Umbilical cord (tissue), 2 donors: ENCODE measurements at places on chromosomes 1 and 21.
A peak's percentile ranks its signal among the peaks of the same experiment; 100 is the strongest.

- DNase-seq: peak; percentile 19
Measured at GRCh38 chr1:34590211-34590623, 164.6 kb upstream of the GJB5 start.

DNA sequence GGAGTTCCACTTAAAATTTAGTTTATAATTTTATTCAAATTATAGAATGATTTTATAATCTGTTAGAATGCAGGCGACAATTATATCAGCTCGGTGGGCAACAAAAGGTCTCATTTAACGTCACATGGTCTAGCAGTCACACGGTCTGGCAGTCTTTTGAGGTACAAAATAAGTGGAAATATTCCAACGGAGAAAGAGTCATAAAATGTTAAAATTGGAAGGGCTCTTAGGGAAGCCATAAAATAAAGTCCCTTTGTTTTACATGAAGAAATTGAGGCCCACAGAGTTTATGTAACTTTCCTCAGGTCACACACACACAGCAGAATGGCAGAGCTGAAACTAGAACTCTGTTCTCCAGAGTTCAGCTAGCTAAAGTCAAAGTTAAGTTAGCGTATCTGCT lies 84.4 kb upstream of the QSOX1 start:
- DNase-seq: no peak

DNA sequence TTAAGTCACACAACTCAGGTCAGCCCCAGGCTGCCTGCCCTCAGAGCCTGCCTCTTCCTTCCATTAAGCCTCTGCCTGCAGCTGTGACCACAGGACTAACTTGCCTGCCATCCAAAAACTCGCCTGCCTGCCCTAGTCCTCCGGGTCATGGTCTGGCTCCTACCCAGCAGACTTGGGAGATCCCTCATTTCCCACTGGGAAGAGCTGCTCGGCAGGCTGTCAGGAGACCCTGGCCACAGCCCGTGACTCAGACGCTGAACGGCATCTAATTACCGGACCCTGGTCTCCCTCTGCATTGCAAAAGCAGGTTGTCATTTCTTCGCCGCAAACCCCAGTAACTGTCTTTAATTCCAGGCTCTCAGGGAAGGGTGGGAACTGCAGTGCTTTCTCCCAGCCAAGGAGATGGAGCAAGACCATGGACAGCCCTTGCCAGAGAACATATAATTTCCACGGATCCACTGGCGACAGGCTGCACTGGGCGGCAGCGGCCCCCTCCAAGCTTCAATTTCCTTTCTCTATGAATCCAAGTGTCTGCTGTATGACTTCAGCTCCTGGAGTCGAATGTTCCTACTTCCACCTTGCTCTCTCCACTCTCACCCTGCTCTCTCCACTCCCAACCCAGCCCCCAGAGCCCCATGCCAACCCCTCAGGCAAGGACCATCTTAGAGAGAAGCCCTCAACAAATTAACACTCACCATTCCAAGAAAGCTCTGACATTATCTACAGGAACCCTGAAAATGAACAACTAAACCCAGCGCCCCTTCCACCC lies 20.4 kb downstream of the OLFML2B start:
- peak; percentile 14 for DNase-seq

- DNase-seq: no peak
Measured at GRCh38 chr1:248890549-248891498, 15.2 kb upstream of the PGBD2 start.

- DNase-seq: no peak
Measured at GRCh38 chr1:59345221-59345620, 48.3 kb downstream of the FGGY start.

DNA sequence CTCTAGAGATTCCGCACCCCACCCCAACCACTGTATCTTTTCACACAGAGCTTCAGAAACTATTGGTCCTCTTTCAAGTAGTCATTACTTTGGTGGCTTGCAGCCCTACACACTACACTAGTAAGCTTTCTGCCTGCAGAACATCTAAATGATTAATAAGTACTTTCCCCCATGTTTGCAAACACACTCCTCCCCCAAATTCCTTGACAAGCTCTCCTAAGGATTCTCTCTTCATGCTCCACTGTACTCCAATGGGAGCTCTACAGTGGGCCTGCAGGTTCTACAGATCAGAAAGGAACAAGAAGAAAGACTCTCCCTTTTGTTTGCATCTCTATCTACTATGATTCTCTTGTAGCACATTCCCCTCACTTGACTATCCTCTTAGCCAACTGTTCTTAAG lies 16.3 kb upstream of the NUF2 start:
- DNase-seq: no peak

- DNase-seq: no peak
Measured at GRCh38 chr1:231216498-231216897, 24.5 kb upstream of the GNPAT start.

GRCh38 chr1:194717941-194718340 lies 1531.5 kb upstream of the B3GALT2 start:
- DNase-seq: no peak

- no peak for DNase-seq
Measured at GRCh38 chr1:16392740-16393569, 25.9 kb downstream of the SZRD1 start.

DNA sequence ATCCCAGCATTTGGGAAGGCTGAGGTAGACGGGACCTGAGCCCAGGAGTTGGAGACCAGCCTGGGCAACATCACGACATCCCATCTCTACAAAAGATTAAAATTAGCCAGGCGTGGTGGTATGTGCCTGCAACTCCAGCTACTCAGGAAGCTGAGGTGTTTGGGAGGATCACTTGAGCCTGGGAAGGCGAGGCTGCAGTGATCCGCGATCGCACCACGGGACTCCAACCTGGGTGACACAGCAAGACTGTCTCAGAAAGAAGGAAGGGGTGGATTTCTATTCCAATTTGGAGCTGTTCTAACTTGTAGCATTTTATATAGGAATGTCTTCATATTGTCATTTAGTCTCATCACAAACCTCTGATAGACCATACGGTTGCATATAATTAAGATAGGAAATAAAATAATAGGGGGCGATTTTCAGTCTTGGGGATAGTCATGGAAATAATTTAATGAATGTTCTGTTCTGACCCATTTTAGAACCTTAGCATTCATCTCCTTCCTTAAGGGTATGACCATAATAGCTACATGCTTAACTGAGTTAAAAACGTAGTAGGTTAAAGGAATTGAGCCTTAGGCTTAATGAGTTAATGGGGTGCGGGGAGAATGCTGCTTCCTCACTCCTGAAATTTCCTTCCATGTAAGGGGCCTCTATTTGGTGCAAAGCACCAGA lies 93.1 kb downstream of the ADCY10 start:
- DNase-seq: no peak

DNA sequence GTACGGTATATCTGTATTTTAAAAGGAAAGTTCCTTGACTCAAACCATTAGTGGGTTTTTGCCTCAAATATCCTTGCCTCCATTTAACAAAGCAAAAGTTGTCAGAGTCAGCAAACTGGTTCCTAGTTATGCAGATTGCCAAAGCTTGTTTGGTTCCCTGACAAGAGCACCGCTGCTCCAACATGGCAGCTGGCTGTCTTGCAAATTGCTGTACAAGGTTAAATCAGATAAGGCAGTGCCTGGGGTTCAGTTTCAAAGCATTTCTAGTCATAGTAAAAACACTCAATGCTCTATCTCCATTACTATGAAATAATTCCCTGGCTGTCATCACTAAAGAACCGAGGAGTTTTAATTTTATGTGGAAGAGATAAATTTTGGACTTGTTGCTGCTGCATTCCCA lies 11.3 kb upstream of the CFAP107 start:
- no peak for DNase-seq

DNA sequence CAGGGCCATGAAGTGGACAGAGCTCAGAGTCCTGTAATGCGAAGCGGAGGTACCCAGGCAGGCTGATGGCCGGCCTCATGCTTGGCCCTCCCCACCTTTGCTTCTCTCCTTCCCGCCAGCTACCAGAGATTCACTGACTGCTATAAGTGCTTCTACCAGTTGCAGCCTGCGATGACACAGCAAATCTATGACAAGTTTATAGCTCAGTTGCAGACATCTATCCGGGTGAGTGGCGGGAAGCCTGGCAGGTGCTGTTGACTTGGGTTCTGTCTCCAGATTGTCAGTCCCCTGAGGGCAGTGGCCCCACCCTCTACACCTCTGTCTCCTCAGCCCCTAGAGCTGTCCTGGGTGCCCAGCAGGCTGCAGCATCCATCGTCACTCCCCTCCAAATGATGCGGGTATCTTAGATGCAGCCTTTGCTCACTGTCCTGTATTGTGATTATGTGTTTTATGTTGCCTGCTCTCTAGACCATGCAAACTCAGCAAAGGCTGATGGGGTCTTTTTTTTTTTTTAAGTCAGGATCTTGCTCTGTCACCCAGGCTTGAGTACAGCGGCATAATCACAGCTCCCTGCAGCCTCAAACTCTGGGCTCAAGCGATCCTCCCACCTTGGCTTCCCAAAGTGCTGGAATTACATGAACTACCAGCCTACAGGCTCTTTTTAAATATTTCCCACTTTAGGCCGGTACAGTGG lies 9.6 kb upstream of the BGLAP start:
- no peak for DNase-seq

DNA sequence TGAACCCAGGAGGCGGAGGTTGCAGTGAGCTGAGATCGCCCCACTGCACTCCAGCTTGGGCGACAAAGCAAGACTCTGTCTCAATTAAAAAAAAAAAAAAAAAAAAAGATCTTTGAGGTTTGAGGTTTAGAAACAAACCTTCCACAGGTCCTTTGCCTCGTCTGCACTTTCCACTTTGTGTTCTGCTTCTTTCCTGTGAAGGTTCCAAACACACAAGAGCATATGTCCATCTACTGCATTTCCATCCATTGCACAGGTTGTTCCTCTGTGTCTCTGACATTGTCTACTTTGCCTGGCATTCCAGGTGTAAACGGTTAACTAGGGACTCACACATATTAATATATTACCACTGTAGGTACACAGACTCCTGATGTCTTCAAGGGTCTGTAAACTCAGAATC lies 40.1 kb downstream of the DSTYK start:
- no peak for DNase-seq

- DNase-seq: no peak
Measured at GRCh38 chr1:111605576-111605975, 14.0 kb upstream of the RAP1A start.

DNA sequence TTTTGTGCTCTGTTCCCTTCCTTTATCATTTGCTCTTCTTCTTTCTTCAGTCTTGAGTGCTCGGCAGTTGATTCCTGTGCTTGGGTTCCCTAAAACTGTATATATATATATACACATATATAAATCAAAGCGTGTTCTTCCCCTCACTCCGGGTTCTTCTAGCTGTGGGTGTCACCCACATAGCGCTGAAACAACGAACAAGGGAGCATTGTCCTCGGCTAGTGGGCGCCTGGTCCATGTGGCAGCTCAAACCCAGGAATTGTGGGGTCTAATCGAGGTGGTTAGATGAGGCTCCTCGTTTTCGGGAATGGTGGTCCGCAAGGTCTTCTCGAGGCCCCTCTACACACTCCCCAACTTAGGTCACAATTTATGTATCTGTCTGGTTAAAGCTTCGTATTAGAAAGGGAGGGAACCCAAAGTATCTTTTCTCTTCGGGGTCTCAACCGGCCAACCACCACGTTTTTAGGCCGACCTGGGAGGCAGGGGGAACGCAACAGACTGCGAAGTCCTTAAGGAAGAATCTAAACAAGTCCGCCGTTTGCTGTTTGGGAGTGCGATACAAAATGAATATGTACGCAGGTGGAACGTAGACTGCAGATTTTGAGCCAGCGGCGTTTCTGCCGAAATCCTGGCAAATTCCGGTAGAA lies 504 bp upstream of the SDHC start:
- DNase-seq: no peak

- DNase-seq: no peak
Measured at GRCh38 chr1:67162954-67163353, 3.3 kb upstream of the IL23R start.

DNA sequence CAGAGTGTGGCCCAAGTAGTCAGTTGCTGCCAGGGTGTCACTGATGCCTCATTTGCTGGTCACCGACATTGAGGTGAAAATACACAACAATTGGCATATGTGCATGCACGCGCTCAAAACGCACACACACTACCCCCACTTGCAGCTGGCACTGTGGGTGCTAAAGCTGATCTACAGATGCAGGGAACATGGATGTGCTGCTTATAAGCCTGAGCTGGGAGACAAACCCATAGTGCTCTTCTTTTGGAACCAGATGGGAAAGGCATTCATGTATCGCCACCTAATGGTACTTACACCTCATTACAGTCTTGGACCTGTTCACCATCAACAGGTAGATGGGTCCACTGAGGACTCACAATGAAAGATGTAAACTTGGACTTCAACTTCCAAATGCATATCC lies 70.3 kb upstream of the CAMK1G start:
- peak; percentile 41 for DNase-seq

DNA sequence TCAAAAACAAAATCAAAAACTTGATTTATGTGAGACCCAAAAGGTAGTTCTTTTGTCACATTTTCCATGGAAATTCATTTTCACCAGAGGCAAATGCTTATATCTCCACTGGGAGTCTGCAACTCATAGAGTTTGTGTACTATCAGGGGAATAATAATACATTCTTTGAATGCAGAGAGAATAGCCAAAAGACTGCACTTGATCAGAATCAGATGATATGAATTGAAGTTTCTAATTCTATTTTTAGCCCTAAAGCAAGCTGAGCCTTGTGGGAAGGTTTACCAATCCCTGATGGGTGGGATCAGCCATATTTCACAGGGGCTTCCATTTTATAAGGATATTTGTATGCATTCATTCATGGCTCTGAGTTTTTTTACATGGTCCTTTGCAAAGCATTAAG lies 49.6 kb downstream of the TSEN15 start:
- DNase-seq: no peak

DNA sequence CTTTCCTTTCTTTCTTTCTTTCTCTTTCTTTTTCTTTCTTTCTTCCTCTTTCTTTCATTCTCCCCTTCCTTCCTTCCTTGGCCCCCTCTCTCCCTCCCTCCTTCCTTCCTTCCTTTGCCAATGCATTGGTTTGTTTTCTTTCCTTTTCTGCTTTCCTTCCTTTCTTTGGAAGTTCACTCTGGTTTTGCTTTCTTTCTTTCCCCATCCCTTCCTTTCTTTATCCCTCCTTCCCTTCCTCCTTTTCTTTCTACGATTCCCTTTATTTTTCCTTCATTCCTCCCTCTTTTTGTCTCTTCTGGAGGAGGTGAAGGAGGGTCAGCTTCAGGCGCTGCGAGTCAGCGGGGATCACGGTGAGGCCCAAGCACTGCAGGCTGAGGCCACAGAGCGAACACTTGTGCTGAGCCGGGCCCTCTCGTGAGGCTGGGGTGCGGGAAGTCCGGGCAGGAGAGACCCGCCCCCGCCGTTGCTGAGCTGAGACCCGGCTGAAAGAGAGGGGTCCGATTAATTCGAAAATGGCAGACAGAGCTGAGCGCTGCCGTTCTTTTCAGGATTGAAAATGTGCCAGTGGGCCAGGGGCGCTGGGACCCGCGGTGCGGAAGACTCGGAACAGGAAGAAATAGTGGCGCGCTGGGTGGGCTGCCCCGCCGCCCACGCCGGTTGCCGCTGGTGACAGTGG lies 1.5 kb downstream of the SIM2 start:
- no peak for DNase-seq
